Neuronal stem cell (in vitro differentiated cells): ENCODE measurements at places on chromosomes 2 and 18.

DNA sequence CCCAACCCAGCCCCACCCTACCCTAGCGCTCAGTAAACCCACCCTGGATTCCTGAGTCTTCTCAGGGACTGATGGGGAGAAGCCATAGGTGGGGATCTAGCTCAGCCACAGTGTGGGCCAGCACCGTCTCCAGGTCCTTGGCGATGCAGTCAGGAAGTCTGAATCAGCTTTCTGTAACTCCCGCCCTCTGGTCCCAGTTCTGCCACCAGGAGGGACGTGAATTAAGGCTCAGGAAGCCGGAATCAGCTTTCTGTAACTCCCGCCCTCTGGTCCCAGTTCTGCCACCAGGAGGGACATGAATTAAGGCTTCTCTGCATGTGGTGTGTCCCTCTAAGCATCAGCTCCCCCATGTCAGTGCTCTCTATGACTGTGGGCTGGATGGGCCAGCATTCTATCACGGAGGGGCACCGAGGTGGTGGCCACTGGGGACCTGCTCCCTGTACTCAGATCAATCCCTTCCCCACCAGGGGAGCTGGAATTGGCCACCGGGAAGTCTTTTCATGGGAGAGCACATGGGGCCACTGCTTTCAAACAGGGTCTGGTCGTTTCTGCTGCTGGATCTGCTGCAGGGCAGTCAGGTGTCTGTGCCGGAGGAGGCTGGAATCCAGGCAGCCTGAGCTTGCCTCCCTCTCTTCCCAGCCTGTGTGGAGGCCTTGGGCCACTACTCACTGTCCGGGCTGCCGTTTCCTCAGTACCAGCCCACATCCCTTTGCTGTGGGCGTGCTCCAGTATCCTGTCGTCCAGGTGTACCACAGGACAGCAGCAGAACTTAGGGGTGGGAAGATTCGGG, 24.7 kb downstream of the ASB18 start:
- peaks cover 8% of the 10 kb centered on the region for H3K4me1 ChIP-seq
- H3K4me3 ChIP-seq = no peak overlapping the region
- H3K36me3 ChIP-seq = no peaks in the 10 kb centered on the region
- no peak overlapping the region for H3K27ac ChIP-seq
- H3K27me3 ChIP-seq = peaks cover 35% of the 10 kb centered on the region
- no peak for DNase-seq

GRCh38 chr18:61808286-61808685, 84.5 kb downstream of the RNF152 start:
- no peak overlapping the region for H3K27ac ChIP-seq
- DNase-seq = no peak
- H3K27me3 ChIP-seq = no peaks in the 10 kb centered on the region
- peaks cover 8% of the 10 kb centered on the region for H3K4me1 ChIP-seq
- no peak overlapping the region for H3K4me3 ChIP-seq

- H3K27ac ChIP-seq = no peak overlapping the region
- no peak overlapping the region for H3K4me3 ChIP-seq
- no peaks in the 10 kb centered on the region for H3K36me3 ChIP-seq
- H3K4me1 ChIP-seq = peaks cover 3% of the 10 kb centered on the region
- DNase-seq = no peak
These were observed 513.8 kb downstream of the ZEB2 start for GRCh38 chr2:144006139-144006538.

- H3K27me3 ChIP-seq = no peaks in the 10 kb centered on the region
- no peak overlapping the region for H3K27ac ChIP-seq
- no peak overlapping the region for H3K4me3 ChIP-seq
- no peak for DNase-seq
- H3K36me3 ChIP-seq = no peaks in the 10 kb centered on the region
These were observed 54.8 kb downstream of the DNMT3A start for GRCh38 chr2:25286723-25287483.

- no peaks in the 10 kb centered on the region for H3K27me3 ChIP-seq
- no peak overlapping the region for H3K27ac ChIP-seq
- DNase-seq = no peak
- peaks cover 86% of the 10 kb centered on the region for H3K36me3 ChIP-seq
- H3K4me1 ChIP-seq = peaks cover 10% of the 10 kb centered on the region
These were observed 32.2 kb downstream of the ZNF532 start for GRCh38 chr18:58896734-58897508.

GRCh38 chr2:100799686-100800085, 20.3 kb upstream of the NPAS2 start:
- H3K36me3 ChIP-seq = no peaks in the 10 kb centered on the region
- H3K4me3 ChIP-seq = no peak overlapping the region
- H3K4me1 ChIP-seq = no peaks in the 10 kb centered on the region
- no peak overlapping the region for H3K27ac ChIP-seq

DNA sequence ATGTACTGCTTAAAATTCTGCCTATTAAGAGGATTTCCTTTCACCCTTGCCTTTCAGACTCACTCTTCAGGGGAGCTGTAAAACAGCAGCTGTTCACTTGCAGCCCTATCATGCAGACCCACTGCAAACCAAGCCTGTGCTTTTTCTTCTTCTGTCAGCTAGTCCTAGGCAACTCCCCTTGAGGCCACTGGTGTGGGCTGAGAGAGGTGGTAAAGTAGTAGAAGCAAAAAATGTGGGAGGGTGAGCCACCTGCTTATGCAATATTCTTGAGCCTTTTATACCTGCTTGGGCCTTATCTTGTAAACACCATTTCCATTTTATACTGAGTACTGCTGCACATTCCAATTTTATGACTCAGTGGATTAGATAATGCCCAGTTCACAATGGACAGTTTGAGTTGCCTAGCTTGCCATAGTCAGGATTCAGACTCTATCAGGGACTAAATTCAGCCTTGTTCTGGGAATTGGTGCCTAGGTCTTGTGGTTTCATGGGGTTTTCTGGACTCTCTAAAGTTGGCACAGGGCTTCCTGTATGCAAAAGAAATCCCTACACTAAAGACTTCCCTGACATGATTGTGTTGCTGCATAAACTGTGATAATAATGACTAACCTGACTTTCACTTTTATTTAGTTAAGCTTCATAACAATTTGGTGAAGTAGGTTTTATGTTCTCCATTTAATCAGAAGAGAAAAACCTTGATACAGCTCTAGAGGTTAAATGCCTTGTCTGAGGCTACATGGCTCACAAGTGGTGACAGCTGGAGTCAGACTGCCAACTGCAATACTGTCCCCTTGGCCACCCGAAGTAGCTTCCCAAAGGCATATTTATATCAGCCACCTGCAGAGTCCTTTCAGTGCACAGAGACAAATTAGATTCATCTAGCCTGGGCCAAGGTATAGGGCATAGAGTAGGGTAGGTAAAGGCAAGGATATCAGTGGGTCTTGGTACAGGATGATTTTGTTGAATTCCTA, 47.4 kb upstream of the KDM3A start:
- H3K4me1 ChIP-seq = no peaks in the 10 kb centered on the region
- H3K36me3 ChIP-seq = no peaks in the 10 kb centered on the region
- H3K4me3 ChIP-seq = no peak overlapping the region
- H3K27ac ChIP-seq = no peak overlapping the region
- DNase-seq = no peak

DNA sequence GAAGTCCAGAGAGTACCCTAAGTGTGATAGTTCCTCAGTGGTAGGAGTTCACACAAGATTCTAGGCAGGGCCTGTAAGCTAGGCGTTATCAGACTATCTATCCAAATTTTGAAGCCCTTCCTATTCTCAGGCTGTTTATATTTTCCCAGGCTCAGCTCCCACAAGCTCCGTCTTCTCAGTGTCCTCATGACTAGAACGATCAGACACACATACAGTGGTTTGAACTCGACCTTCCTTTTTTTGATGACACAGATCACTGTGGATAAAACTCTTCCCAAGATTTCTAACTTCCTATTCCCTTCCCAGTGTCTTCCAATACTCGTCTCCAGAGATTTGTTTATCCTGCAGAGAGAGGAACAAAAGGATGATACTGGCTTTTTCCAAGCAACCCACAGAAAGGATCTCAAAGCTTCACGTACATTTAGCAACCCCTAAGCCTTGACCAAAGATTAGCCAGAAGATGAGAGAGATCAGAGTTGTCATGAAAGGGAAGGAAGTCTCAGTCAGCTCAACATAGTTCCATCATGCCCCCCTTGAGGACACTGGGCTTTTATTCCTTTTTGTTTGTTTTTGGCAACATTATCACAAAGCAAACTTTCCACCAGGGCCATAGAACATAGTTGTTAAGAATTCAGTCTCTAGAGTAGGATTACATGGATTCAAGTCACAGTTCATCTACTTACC, 42.3 kb upstream of the DOK6 start:
- H3K27me3 ChIP-seq = no peaks in the 10 kb centered on the region
- no peak overlapping the region for H3K27ac ChIP-seq
- H3K4me1 ChIP-seq = no peaks in the 10 kb centered on the region
- H3K4me3 ChIP-seq = no peak overlapping the region
- H3K36me3 ChIP-seq = no peaks in the 10 kb centered on the region

DNA sequence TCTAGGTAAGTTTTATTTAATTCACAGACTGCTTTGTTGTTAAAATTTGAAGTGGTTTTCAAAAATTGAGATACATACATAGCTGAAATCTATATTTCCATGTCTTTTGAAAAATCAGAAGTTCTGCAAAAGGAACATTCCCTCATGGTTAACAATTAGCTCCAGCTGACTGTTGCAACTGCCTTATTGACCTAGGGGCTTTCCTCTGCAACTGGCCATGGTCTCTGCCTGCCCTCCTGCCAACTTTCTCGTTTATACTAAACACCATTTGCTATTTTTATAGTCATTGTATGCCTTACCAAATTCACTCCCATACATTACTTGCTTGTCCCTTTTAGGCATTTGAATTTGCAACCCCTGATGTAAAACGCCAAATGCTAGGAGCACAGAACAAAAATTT, 107.2 kb downstream of the PID1 start:
- H3K36me3 ChIP-seq = no peaks in the 10 kb centered on the region
- no peak overlapping the region for H3K27ac ChIP-seq
- no peaks in the 10 kb centered on the region for H3K27me3 ChIP-seq
- H3K4me3 ChIP-seq = no peak overlapping the region
- no peak for DNase-seq

GRCh38 chr2:17470855-17471641, 47.2 kb downstream of the RAD51AP2 start:
- no peaks in the 10 kb centered on the region for H3K4me1 ChIP-seq
- H3K27me3 ChIP-seq = no peaks in the 10 kb centered on the region
- H3K27ac ChIP-seq = no peak overlapping the region
- DNase-seq = peak; percentile 6
- H3K36me3 ChIP-seq = no peaks in the 10 kb centered on the region

DNA sequence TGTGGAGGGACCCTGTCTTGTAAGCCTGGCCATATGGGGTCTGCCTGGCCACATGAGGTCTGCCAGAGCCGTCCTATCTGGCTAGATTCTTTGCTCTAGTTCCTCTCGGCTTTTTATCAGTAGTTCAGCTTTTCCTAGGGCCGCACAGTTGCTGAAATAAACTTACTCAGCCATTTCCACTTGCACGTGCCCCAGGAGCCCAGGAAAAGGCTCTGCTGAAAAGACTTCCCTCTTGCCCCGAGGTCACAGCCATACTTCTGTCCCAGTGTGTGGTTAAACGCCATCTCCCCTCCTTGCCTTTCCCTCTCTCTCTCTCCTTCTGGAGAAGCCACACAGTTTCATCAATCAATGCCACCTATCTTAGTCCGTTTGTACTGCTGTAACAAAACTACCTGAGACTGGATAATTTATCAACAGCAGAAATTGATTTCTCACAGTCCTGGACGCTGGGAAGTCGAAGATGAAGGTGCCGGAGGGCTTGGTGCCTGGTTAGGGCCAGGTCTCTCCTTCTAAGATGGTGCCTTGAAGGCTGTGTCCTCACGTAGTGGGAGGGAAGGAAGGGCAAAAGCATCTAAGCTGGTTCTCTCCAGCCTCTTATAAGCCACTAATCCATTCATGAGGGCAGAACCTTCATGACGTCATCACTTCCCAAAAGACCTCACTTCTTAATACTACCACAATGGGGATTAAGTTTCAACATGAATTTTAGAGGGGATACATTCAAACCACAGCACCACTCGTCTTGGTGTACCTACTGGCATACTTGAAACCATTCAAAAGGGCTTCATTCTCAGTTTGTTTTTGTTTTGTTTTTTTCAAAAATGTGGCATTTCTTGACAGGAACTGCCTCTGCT, 11.2 kb upstream of the GALM start:
- no peak overlapping the region for H3K27ac ChIP-seq
- DNase-seq = no peak
- peaks cover 3% of the 10 kb centered on the region for H3K27me3 ChIP-seq
- no peaks in the 10 kb centered on the region for H3K4me1 ChIP-seq
- no peak overlapping the region for H3K4me3 ChIP-seq

GRCh38 chr2:189370719-189371118, 70.6 kb upstream of the WDR75 start:
- H3K4me1 ChIP-seq = peaks cover 3% of the 10 kb centered on the region
- no peak for DNase-seq
- H3K27me3 ChIP-seq = no peaks in the 10 kb centered on the region
- no peaks in the 10 kb centered on the region for H3K36me3 ChIP-seq

DNA sequence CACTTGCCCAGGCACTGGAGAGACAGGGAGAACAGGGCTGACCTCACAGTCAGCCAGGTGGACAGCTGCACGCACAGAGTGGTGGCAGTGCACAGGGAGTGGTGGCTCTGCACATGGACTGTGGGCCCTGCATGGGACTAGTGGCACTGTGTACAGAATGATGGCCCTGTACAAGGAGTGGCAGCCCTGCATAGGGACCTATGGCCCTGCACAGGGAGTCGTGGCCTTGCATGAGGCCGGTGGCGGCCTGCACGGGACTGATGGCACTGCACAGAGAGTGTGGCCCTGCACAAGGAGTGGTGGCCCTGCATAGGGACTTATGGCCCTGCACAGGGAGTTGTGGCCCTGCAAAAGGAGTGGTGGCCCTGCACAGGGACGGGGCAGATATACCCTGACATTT, 19.1 kb upstream of the STEAP3 start:
- H3K4me1 ChIP-seq = no peaks in the 10 kb centered on the region
- no peak overlapping the region for H3K27ac ChIP-seq
- no peak overlapping the region for H3K4me3 ChIP-seq
- H3K27me3 ChIP-seq = peaks cover 20% of the 10 kb centered on the region
- no peak for DNase-seq

DNA sequence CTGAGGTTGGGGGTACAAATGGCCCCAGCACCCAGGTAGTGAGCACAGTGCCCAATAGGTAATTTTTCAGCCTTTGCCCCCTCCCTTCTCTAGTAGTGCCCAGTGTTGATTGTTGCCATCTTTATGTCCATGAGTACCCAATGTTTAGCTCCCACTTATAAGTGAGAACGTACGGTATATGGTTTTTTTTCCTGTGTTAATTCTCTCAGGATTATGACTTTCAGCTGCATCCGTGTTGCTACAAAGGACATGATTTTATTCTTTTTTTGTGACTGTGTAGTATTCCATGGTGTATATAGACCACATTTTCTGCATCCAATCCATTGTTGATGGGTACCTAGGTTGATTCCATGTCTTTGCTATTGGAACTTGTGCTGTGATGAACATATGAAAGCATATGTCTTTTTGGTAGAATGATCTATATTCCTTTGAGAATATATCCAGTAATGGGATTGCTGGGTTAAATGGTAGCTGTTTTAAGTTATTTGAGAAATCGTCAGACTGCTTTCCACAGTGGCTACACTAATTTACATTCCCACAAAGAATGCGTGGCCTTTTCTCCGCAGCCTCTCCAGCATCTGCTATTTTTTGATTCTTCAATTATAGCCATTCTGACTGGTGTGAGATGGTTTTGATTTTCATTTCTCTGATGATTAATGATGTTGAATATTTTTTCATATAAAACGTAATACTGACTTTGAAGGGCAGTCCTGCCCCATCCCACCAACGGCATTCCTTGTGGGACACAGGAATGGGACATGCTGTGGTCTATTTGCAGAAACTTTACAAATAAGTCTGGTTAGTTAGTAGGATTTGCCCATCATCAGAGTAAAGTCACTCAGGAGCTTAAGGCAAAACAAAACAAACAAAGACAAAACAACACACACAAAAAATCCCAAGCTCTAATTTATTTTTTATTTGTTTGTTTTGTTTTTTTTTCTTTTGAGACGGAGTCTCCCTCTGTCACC, 135.0 kb downstream of the MYCN start:
- no peak overlapping the region for H3K4me3 ChIP-seq
- DNase-seq = no peak
- no peaks in the 10 kb centered on the region for H3K27me3 ChIP-seq
- H3K27ac ChIP-seq = no peak overlapping the region
